ENCODE measurements at places on chromosomes 7 and 10. TPM values are rescaled to one million over a fixed set of nuclear protein-coding genes. Genes with fewer than 3 reads are reported as not detected.

- H3K36me3 ChIP-seq = peaks cover 63% of the 10 kb centered on the region
- H3K4me1 ChIP-seq = no peaks in the 10 kb centered on the region
- no peaks in the 10 kb centered on the region for H3K27me3 ChIP-seq
- H3K4me3 ChIP-seq = no peak overlapping the region
- DNase-seq = no peak
Measured at GRCh38 chr10:128053356-128053755, 72.9 kb downstream of the MKI67 start.

- no peak overlapping the region for H3K4me3 ChIP-seq
- no peaks in the 10 kb centered on the region for H3K36me3 ChIP-seq
- H3K27ac ChIP-seq = no peak overlapping the region
- H3K27me3 ChIP-seq = no peaks in the 10 kb centered on the region
- no peaks in the 10 kb centered on the region for H3K4me1 ChIP-seq
Measured at GRCh38 chr10:48839809-48840679, 99.6 kb downstream of the LRRC18 start.

DNA sequence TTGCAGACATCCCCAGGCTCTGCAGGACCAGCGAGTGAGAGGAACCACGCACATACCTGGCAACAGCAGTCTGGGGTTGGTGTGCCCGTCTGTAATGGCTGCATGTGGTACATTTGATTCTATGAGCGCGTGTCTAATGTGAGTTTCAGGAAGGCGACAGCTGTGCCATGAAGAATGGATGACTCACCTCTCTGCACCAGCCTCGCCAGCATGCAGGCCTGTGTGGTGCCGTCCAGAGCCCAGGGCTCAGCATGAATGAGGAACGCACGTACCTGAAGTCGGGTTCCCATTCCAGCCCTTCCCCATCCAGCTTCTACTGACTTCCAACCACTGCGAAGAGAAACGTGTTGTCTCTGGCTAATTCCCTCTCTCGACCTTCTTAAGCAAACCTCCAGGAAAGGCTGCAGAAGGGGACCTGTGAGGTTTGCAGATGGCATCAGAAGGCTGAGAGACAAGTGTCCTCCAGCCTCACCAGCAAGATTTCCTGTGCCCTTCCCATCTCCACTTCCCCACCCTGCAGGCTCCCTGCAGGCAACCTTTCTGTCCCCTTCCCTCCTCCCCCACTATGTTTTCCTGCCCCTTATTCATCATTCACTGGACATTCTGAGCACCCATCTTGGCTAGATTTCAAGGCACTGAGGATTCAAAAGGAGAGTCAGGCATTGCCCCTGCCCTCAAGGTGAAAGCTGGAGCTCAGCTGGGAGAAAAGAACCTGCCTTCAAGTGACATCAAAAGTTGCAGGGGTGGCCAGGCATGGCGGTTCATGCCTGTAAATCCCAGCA lies 54.3 kb downstream of the ASB13 start:
- no peak overlapping the region for H3K27ac ChIP-seq
- no peak overlapping the region for H3K4me3 ChIP-seq
- no peaks in the 10 kb centered on the region for H3K36me3 ChIP-seq
- H3K27me3 ChIP-seq = peaks cover 10% of the 10 kb centered on the region

DNA sequence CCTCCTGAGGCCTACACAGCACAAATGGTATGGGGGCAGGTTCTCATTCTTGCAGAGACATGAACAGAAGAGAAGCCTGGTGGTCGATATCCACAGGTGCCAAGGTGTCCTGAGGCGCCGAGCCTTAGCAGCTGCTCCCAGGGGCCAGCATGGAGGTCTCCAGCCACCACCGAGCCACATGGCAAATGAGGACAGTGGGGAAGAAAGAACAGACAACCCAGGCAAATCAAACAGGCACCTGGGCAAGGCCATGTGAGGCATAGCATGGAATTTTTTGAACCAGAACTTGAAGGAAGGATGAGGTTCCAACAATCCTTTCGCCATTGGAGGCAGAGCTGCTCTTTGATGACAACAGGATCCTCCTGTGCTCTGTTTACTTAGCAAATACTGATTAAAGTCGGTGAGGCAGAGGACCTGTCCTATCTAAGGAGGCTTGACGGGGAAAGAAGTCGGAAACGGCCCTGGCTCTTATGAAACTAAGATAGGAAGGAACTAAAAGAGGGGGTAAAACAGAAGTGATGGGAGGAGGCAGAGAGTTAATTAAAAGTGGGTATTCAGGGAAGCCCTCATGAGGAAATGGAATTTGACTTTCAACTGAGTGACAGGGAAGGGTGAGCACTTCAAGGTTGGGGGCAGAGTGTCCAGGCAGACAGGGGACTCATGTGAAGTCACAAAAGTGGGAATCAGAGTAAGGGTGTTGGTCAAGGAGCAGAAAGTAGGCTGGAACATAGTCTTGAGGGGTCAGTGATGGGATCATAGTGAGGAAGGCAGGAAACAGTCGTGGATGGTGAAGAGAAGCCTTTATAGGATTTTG lies 8.6 kb upstream of the CALML3 start:
- H3K4me3 ChIP-seq = no peak overlapping the region
- H3K27ac ChIP-seq = no peak overlapping the region
- H3K4me1 ChIP-seq = no peaks in the 10 kb centered on the region
- no peaks in the 10 kb centered on the region for H3K36me3 ChIP-seq

DNA sequence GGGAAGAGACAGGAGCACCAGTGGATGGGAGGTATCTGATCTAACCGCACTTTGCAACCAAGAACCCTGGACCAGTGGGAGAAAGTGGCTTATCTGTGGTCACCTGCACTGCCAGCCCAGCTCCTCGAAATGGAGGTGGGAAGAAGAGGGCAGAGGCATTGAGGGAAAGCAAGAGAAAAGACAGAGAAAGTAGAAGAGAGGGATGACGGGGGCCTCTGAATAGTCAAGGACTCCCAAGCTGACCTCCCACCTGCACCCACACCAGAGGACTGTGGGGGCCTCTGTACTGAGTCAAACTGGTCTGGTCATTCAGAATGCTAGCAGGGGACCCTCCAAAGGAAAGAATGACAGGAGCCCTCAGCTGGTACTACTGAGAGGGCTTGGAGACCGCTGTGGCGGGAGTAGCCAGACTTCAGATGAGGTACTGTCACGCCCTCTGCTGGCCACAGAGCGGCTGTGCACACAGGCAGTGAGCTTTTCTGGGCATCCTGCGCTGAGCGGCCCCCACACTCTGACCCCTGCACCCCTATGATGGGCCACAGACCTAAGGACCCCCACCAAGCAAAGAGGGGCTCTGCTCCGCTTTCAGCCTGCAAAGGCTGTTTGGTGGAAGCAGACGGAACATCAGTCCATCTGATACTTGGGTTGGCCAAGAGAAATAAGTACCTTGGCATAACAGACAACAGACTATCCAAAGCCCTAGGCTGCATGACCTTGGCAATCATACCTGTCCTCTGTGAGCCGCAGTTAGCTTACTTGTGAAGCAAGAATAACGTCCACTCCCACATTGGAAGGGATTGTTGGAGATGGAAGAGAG lies 112.9 kb downstream of the COL13A1 start:
- no peak overlapping the region for H3K27ac ChIP-seq
- H3K4me1 ChIP-seq = peaks cover 17% of the 10 kb centered on the region
- H3K36me3 ChIP-seq = no peaks in the 10 kb centered on the region
- no peak overlapping the region for H3K4me3 ChIP-seq

- no peaks in the 10 kb centered on the region for H3K27me3 ChIP-seq
- no peak for DNase-seq
- no peaks in the 10 kb centered on the region for H3K36me3 ChIP-seq
Measured at GRCh38 chr10:129521161-129522025, 54.4 kb downstream of the MGMT start.

DNA sequence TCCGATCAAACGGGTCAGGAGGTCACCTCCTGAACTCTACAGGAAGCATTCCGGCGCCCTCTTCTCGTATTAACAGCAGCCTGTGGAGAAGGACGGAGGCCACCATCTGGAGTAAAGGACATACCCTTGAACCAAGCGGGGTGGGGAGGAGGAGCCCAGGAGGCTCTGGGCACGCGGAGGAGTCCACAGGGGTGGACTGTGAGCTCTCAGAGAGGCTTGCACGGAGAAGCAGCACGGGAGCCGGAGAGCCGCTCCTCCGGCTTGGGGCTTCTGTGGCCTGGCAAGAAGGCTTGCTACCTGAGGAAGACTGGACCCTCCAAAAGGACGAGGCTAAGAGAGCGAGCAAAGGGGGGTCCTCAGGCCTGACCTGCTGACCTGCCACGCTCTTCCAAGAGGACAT lies 77.9 kb downstream of the MAD1L1 start:
- H3K27me3 ChIP-seq = no peaks in the 10 kb centered on the region
- DNase-seq = no peak
- no peaks in the 10 kb centered on the region for H3K36me3 ChIP-seq
- H3K4me3 ChIP-seq = no peak overlapping the region
- H3K27ac ChIP-seq = no peak overlapping the region

DNA sequence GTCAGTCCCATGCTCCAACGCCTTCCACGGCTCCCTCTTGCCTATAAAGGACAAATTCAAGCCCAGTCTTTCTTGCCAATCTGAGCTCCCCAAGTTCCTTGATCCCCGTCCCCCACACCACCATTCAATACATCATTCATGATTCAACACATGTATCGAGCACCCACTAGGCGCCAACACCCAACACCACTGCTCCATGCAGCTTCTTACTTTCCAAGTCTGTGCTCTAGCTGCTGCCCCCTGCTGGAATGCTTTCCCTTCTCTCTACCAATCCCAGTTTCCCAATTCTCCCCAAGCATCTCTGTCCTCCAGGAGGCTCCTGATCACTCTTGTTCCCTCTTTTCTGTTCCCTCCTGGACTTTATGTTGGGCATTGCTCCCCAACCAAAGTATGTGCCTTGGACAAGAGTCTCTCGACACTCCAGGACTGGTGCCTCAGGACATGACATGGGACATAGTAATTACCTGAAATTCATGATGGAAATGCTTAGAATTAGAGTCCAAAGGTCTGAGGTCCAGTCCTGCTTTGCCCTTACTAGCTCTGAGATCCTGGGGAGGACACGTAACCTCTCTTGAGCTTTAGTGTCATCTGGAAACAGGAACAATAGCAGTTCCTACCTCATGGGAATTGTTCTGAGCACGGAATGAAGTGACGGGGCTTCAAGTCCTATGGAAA lies 172.7 kb downstream of the NEURL1 start:
- peaks cover 13% of the 10 kb centered on the region for H3K4me1 ChIP-seq
- no peaks in the 10 kb centered on the region for H3K36me3 ChIP-seq
- no peak overlapping the region for H3K27ac ChIP-seq

- no peak overlapping the region for H3K27ac ChIP-seq
- H3K27me3 ChIP-seq = no peaks in the 10 kb centered on the region
- DNase-seq = no peak
- H3K4me1 ChIP-seq = no peaks in the 10 kb centered on the region
Measured at GRCh38 chr7:3754493-3755341, 453.7 kb downstream of the SDK1 start.

GRCh38 chr10:45419676-45420025 lies 45.6 kb downstream of the ALOX5 start:
- no peaks in the 10 kb centered on the region for H3K36me3 ChIP-seq
- H3K4me3 ChIP-seq = peak overlapping the region; percentile 52
- DNase-seq = no peak
- H3K4me1 ChIP-seq = peaks cover 15% of the 10 kb centered on the region
- H3K27me3 ChIP-seq = no peaks in the 10 kb centered on the region

DNA sequence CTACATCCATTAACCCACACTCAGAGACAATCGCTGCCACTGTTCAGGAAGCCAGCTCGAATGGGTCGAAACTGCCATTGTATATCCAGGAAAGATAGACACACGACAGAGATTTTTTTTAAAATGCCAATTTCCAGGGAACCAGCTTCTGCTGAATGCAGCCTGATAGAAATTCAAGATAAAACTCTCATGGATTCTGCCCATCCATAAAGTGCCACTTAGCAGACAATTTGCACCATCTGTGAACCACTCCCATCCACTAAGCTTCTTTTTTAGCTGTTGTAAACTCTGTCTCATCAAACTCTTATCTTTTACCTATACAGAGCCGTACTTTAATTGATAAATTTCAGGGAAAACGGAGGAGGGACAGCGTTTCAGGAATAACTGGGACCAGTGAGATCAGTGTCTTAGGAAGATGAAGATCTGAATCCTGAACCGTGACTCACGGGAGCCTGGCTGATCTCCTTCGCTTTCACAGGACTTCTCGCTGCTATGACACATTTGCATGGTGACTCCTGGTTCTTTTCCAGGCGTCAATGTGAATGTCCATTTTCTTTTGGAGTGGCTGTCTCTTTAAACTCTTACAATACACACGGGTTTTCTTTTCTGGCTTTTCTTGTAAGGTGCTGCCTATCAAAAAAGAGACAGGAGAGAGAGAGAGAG lies 103.4 kb downstream of the FAM204A start:
- DNase-seq = no peak
- peaks cover 9% of the 10 kb centered on the region for H3K27me3 ChIP-seq
- H3K4me1 ChIP-seq = no peaks in the 10 kb centered on the region

DNA sequence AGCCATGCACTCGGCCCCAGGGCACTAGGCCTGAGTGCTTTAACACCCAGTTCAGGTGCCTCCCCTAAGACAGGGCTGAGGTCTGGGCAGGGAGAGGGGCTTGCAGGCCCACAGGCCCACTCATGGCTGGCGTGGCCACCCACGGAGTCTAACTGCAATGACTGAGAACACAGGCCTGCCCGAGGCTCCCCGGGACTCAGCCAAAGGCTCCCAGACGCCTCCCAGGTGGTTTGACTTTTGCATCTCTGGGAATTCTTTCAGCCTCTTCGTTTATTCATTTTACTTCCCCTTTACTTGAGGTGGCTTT lies 37.3 kb downstream of the PTPRN2 start:
- no peak overlapping the region for H3K4me3 ChIP-seq
- no peaks in the 10 kb centered on the region for H3K27me3 ChIP-seq
- H3K27ac ChIP-seq = no peak overlapping the region
- DNase-seq = no peak
- H3K4me1 ChIP-seq = no peaks in the 10 kb centered on the region
- no peaks in the 10 kb centered on the region for H3K36me3 ChIP-seq

DNA sequence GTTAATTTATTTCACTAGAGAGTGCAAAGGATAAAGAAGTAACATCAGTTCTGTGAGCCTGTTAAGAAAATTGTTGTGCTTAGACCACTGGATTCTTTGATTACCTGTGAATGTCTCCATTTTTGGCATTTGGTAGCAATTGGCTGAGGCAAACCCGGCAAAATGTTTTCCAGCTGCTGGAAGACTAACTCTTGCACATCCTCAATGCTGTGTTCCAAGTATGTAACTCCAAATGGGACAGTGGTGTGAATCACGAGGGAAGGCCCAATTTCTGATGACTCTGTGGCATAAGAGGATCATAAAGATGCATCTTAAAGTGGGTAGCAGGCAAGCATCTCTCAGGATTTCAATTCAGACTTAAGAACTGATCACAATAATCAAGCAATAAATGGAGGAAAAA lies 268.8 kb downstream of the RNLS start:
- H3K36me3 ChIP-seq = no peaks in the 10 kb centered on the region
- no peaks in the 10 kb centered on the region for H3K4me1 ChIP-seq
- H3K27ac ChIP-seq = no peak overlapping the region
- H3K4me3 ChIP-seq = no peak overlapping the region

- H3K27ac ChIP-seq = no peak overlapping the region
- no peaks in the 10 kb centered on the region for H3K36me3 ChIP-seq
- no peak overlapping the region for H3K4me3 ChIP-seq
- H3K4me1 ChIP-seq = no peaks in the 10 kb centered on the region
Measured at GRCh38 chr7:144508702-144509101, 105.2 kb upstream of the NOBOX start.

TEX47 gene
- not detected for polyA plus RNA-seq

GBX1 gene
- not detected for polyA plus RNA-seq

ACTR3C gene
- polyA plus RNA-seq = 0.33 TPM

HMX3 gene
- polyA plus RNA-seq = not detected

GIMAP8 gene
- 32.2 TPM for polyA plus RNA-seq

CAV1 gene
- polyA plus RNA-seq = 3,339 TPM

OPN4 gene
- polyA plus RNA-seq = not detected

ARL3 gene
- 6.6 TPM for polyA plus RNA-seq

EMX2 gene
- polyA plus RNA-seq = not detected

Measured in endothelial cell of umbilical vein (primary cell).